ENCODE measurements at places on chromosomes 7 and 10.

DNA sequence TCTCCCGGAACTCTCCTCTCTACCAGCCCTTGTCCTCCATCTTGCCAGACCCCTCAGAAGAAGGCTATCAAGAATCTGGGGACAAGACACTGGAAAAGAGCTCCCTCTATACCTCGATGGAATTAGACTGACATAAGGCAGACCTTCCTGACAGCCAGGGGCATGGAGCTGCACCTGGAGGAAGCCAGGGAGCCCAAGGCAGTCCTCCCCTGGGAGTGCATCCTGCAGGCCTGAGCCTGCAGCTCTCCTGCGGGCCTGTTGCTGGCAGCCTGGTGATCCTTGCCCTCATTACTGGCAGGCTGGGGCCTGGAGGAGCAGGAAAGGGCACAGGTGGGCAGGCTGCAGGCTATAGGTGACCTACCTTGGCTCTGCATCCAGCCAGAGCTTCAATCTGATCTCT, 323.4 kb downstream of the GRID1 start:
- DNase-seq: no peak

DNA sequence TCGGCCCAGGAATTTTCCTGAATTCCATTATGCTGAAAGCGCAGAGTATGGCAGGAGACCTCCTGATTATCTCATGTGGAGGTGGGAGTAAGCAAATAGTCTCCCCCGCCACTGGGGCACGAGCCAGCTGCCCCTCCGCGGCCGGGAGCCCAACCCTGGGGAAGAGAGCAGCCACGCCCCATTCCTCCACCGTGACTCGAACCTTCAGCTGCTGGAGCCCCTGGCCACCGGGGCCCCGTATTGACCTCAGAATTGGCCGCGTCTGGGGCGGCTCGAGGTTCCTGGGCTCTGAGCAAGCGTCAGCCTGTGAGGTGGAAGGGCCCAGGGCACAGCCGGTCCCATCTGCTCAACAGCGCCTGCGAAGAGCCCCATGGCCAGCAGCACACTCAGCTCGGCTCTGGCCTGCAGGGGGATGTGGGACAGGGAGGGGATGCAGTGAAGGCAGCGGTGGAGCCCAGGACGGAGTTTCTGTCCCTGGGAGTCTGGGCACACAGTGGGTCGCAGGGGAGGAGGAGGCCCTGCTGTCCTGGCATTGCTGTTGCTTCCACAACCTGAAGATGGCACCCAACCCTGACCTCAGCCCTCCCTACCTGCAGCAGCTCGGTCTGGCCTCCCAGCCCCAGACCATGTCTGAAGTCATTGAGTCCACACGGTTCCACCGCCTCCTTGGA, 97.8 kb downstream of the CHST15 start:
- no peak for DNase-seq

DNA sequence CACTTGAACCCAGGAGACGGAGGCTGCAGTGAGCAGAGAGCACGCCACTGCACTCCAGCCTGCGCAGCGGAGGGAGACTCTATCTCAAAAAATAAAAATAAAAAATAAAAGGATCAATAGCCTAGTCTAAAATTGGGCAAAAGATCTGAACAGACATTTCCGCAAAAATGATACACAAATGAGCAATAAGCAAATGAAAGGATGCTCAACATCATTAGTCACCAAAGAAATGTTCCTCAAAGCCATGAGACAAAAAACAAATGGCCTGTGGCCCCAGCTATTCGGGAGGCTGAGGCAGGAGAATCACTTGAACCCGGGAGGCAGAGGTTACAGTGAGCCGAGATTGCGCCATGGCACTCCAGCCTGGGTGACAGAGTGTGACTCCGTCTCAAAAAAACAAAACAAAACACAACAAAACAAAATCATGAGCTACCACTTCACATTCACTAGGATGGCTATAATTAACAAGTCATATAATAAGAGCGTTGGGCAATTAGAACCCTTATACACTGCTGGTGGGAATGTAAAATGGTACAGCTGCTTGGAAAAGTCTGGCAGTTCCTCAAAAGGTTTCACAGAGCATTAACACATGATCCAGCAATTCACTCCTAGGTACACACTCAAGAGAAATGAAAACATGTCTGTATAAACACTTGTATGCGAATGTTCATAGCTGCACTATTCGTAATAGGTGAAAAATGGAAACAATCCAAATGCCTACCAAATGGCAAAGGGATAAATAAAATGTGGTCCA, 3.1 kb downstream of the DAGLB start:
- no peak for DNase-seq

GRCh38 chr7:5546626-5547025, 123.0 kb upstream of the TNRC18 start:
- DNase-seq: no peak

DNA sequence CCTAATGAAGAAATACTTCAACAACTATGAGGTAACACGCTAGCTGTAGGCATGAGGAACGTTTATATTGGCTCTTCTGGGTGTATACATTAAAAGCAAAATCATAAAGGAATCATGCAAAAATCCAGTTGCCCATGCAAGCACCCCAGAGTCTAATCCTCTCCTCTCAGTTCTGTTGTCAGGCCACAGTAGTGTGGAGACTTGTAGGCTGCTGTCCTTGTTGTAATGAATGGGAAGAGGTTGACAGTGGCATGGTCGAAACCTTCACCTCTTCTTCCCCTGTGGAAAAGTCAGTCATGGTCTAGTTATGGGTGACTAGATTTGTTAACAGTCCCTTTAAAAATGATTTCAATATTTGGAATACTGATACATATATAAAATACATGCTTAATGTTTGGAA, 121.3 kb downstream of the CNOT4 start:
- DNase-seq: no peak

GRCh38 chr10:100745882-100746783, 751 bp downstream of the PAX2 start:
- no peak for DNase-seq

DNA sequence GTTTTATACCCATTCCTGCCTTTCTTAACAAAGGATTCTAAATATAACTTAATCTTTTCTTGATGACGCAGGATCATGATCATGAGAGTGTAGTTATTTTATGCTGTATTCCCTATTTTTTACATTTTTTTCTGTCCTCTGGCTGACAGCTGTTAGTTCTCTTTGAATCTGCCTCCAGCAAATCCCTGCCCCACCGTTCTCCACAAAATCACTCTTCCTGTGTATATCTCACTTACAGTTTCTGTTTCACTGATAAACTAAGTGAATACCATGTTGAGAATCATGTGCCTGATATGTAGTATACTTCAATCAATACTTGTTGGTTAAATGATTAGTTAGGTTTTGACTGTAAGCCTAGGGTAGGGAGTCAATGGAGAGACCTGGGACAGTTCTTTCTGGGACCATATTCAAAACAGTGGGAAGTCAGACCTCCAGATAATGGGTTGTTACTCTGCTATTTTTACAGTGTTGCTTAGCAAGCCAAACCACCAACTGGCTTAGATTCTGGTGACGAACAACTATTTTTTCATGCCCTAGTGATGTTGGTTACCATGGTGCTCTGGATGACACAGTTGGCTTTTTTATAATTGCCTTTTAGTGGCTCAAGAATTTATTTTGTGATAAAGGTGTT, 12.8 kb downstream of the CNNM1 start:
- DNase-seq: no peak

DNA sequence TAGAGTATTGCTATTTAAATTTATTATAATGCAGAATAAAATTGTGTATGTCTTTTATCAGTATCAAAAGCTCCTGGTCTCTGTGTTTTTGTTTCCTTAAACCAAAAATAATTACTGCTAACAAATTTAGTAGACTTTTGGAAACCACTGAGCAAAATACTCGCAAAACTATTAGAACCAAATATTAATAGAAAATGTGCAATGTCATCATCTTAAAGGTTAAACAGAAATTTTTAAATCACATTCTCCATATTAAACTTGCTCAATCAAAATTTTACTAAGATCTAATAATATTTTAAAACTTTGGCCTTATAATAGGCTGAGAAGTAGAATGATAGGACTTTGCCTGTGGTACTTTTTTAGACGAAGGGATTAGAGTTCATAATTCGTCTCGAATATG, 48.4 kb downstream of the AASS start:
- DNase-seq: no peak

GRCh38 chr7:91771921-91772815, 108.3 kb downstream of the MTERF1 start:
- no peak for DNase-seq
